ENCODE measurements at places on chromosomes 12 and 14.

DNA sequence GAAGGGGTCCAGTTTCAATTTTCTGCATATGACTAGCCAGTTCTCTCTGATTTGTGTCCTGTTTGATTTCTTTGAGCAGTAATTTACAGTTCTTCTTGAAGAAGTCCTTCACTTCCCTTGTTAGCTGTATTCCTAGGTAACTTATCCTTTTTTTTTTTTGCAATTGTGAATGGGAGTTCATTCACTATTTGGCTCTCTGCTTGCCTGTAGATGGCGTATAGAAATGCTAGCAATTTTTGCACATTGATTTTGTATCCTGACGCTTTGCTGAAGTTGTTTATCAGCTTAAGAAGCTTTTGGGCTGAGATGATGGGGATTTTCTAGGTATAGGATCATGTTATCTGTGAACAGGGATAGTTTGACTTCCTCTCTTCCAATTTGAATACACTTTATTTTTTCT, 77.6 kb upstream of the NID2 start:
- peak; percentile 8 for DNase-seq

- no peak for DNase-seq
These were observed 263.0 kb upstream of the G2E3 start for GRCh38 chr14:30295980-30296379.

GRCh38 chr12:68013181-68013580, 23.9 kb downstream of the IFNG-AS1 start:
- no peak for DNase-seq

DNA sequence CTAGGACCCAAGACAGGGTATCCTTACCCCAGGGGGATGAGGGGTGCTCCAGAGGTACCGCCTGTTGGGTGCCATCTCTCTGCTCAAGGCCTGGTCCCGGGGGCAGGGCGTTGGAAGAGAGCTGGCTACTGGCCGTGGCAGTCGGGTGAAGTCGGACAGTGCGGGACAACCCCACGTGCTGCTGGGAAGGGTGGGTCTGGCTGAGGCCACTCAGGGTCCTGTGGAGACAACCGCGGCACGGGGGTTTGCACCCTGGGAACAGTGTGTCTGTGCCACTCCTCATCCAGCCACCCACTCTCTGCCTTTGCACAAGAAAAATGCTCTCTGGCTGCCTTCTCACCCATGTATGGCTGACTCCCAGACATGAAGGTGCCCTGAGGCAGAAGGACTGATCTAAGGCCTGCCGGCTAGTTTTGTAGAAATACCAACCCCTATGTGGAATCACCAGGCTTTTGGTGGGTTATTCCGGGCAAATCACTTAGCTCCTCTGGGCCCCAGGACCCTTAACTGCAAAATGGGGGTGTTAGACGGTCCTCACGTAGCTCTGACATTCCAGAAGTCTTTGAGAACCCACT, 56.5 kb downstream of the LTBP2 start:
- no peak for DNase-seq

DNA sequence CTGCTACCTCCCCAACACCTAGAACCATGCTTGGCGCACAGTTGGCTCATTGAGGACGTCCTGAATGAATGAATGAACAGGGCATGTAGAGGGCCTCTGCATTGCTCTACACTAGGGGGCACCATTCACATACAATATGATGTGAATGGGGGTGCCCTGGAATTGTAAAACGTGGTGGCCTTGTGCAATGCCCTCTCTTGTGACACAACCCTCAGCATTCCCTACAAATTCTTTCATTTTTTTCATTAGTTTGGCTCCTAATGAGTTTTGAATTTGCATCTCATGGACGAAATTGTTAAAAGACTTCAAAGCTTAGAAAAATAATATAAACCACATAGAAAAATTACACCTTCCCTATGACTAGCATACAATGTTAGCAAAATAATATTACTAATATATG, 2.3 kb upstream of the DIO2 start:
- peak; percentile 69 for DNase-seq

GRCh38 chr12:46217541-46218321, 51.1 kb downstream of the SLC38A1 start:
- no peak for DNase-seq

DNA sequence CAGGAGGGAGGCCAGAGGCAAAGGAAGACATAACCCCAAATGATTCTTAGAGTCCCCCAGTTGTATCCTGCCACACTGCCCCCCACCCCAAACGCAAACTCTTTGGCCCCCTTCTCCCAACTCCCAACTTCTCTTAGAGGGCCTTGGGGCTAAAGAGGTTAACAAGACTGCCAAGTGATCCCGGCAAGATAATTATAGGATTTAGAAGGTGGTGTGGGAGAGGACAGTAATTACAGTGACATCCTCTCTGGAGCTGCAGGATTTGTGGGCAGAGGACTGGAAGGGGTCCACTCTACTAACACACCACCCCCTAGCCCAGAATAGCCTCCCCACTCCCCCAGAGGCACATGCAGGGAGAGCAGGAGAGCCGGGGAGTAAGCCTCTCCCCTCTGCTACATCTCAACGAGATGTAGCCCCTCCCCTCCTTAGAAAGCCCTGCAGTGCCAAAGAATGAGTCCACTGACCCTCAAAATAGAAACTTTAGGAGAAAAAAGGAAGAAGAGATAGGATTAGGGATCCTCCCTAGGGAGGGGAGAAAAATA, 5.3 kb upstream of the GDF11 start:
- no peak for DNase-seq

DNA sequence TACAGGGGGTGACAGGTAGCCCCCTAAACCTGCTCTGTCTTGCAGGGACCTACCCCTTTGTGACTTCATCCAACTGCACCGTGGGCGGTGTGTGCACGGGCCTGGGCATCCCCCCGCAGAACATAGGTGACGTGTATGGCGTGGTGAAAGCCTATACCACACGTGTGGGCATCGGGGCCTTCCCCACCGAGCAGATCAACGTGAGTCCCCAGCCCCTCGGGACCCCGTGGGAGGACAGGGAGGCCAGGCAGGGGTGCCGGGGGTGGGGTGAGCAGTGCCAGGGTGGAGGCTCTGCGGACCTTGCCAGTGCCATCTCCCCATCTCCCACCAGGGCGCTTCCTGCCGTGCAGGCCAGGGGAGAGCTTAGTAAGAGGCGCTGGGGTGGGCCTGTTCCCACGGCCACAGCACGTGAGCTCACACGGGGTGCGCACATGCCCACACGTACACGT, 11.1 kb upstream of the SIVA1 start:
- DNase-seq = no peak

DNA sequence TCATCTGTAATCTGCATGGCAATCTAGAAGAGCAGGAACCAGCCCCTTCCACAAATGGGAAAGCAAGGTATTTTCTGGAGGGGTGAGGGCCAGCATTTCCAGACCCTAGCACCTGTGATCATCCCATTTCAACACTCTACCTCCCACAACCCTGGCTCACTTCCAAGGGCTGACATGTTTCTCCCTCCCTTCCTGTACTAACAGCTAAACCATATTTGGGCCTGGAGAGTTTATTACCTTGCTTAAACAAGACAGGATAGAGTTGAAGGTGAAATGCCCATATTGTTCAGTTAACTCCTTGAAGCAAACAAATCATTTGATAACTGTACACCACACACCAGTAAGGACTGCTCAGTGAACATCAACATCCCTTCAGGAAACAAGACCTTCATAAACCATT, 158.4 kb downstream of the PPM1H start:
- no peak for DNase-seq
